ENCODE measurements at places on chromosomes 1 and 21.

DNA sequence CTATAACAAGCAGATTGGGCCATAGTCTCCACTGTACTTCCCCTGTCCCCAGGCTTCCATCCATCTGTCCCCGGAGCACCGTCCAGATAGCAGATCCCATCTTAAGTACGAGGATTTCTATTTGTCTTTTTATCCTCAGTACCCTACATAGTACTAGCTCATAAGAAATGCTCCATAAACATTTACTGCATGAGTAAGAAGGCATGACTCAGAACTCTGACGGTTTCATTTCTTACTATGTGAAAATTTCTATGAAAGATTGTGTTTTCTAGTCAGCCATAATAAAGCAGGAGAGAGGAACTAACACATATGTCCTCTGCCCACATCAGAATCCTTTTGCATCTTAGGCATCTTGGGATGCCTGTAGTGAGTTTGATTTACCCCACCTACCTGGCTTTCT lies 49.5 kb downstream of the CHD1L start:
- no peak overlapping the region for H3K4me3 ChIP-seq
- H3K27ac ChIP-seq = no peak overlapping the region
- no peaks in the 10 kb centered on the region for H3K4me1 ChIP-seq
- peaks cover 44% of the 10 kb centered on the region for H3K36me3 ChIP-seq

DNA sequence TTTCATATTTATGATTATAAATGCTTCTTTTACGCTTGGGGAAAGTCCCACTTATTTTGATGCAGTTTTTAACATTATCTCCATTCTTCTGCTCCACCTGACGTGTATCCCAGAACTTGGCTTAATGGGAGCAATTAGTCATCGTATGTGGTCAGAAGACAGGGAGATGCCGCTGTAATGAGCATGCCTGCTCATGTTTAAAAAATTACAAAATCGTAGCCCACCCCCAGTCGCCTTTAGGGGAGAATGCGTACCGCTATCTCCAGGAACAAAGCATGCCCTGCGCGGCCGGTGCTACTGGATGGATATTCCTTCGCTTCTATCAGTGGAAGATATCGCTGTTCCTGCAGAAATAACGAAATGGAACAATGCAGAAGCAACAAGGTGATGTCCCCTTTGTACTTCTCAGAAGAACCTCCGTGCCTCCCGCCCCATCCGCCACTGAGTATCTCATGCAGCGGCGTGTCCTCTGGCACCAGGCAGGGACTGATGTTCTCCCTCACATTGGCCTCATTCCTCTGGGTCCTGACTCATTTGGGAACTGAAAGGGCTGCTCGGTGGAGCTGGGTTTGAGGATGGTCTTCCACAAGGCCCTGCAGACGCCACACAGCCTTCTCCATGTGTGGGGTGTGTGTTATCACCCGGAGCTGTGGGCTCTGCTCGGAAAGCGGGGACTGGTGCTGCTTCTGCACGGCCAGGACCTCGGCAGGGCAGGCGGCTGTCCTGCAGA lies 116.3 kb upstream of the COL6A1 start:
- no peaks in the 10 kb centered on the region for H3K4me1 ChIP-seq
- H3K4me3 ChIP-seq = no peak overlapping the region
- no peak overlapping the region for H3K27ac ChIP-seq
- DNase-seq = no peak

- no peak overlapping the region for H3K27ac ChIP-seq
- H3K4me3 ChIP-seq = no peak overlapping the region
These were observed 143.3 kb downstream of the SIPA1L2 start for GRCh38 chr1:232486454-232487207.

DNA sequence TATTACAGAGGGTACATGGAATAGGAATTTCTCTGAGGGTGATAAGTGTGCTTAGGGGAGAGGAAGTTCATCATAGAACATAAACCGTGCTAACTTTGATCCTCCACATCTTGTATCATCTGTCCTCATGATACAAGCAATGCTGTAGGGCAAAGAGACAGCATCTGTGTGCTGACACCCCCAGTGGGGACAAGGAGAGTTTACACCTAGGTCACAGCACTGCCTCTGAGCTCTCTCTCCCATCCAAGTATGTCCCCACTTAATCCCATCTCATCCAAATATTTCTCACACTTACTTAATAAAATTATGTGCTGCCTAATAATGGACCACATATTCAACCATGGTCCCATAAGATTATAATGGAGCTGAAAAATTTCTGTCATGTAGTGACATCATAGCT lies 4.3 kb upstream of the TEDDM1 start:
- no peak overlapping the region for H3K27ac ChIP-seq
- DNase-seq = no peak
- H3K36me3 ChIP-seq = no peaks in the 10 kb centered on the region
- no peaks in the 10 kb centered on the region for H3K4me1 ChIP-seq
- peaks cover 3% of the 10 kb centered on the region for H3K27me3 ChIP-seq
- H3K4me3 ChIP-seq = no peak overlapping the region

- peaks cover 5% of the 10 kb centered on the region for H3K4me1 ChIP-seq
- DNase-seq = no peak
- peaks cover 36% of the 10 kb centered on the region for H3K36me3 ChIP-seq
- no peaks in the 10 kb centered on the region for H3K27me3 ChIP-seq
These were observed 4.6 kb downstream of the POFUT2 start for GRCh38 chr21:45283035-45283610.

GRCh38 chr1:160858097-160858496 lies 4.6 kb downstream of the CD244 start:
- H3K27me3 ChIP-seq = no peaks in the 10 kb centered on the region
- H3K27ac ChIP-seq = no peak overlapping the region
- peaks cover 31% of the 10 kb centered on the region for H3K4me1 ChIP-seq
- no peaks in the 10 kb centered on the region for H3K36me3 ChIP-seq
- DNase-seq = no peak

GRCh38 chr1:159914252-159915018 lies 10.9 kb downstream of the TAGLN2 start:
- H3K27ac ChIP-seq = no peak overlapping the region
- H3K4me1 ChIP-seq = peaks cover 47% of the 10 kb centered on the region
- H3K27me3 ChIP-seq = no peaks in the 10 kb centered on the region
- H3K4me3 ChIP-seq = no peak overlapping the region
- peaks cover 12% of the 10 kb centered on the region for H3K36me3 ChIP-seq

DNA sequence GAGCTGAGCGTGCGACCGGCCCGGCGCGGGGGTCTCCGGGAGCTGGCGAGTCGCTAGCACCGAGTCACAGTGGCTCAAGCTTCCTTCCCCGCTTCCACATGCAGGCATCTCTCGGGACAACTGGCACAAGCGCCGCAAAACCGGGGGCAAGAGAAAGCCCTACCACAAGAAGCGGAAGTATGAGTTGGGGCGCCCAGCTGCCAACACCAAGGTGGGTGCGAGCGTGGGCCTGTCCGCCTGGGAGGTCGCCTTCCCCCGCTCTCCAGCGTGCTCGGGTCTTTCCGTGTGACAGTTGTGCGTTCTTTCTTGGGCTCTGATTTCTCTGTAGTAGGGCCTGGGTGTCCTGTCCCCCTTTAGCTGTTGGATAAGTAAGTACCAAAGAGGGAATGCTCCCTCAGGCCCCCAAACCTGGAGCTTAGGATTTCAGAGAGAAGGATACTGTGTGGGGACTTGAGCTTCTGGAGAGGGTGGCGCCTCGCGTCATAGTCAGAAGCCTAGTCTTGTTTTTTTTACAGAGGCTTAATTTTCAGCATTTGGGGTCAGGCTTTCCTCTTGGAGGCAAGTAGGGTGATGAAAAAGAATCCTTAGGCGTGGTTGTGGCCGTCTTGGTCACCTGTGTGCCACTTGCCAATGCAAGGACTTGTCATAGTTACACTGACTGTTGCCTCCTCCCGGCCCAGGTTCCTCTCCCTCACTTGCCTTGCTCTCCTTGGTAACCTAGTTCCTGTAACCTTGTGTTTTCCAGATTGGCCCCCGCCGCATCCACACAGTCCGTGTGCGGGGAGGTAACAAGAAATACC lies 790 bp downstream of the RPS8 start:
- peak overlapping the region; percentile 92 for H3K27ac ChIP-seq
- peak; percentile 52 for DNase-seq
- H3K4me3 ChIP-seq = peak overlapping the region; percentile 95
- peaks cover 21% of the 10 kb centered on the region for H3K36me3 ChIP-seq

DNA sequence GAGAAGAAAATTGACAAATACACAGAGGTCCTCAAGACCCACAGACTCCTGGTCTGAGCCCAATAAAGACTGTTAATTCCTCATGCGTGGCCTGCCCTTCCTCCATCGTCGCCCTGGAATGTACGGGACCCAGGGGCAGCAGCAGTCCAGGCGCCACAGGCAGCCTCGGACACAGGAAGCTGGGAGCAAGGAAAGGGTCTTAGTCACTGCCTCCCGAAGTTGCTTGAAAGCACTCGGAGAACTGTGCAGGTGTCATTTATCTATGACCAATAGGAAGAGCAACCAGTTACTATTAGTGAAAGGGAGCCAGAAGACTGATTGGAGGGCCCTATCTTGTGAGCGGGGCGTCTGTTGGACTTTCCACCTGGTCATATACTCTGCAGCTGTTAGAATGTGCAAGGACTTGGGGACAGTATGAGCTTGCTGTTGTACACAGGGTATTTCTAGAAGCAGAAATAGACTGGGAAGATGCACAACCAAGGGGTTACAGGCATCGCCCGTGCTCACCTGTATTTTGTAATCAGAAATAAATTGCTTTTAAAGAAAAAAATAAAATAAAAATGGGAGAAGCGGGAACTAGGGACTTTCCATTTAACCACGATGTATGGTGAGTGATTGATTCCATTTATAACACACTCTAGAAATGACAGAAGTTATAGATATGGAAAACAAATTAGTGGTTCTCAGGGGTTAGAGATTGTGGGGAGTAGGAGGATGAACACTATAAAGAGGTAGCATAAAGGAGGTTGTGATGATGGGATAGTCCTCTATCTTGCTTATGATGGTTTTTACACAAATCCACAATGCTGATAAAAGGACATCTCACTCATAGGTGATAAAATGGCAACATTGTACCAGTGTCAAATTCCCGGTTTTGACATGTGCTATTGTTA lies 244.7 kb downstream of the MRPL39 start:
- H3K27ac ChIP-seq = no peak overlapping the region
- H3K36me3 ChIP-seq = no peaks in the 10 kb centered on the region
- H3K4me1 ChIP-seq = no peaks in the 10 kb centered on the region
- no peak for DNase-seq
- H3K27me3 ChIP-seq = no peaks in the 10 kb centered on the region

Measured in CD8-positive, alpha-beta memory T cell (primary cell).